ENCODE measurements at places on chromosomes 1 and 21.

DNA sequence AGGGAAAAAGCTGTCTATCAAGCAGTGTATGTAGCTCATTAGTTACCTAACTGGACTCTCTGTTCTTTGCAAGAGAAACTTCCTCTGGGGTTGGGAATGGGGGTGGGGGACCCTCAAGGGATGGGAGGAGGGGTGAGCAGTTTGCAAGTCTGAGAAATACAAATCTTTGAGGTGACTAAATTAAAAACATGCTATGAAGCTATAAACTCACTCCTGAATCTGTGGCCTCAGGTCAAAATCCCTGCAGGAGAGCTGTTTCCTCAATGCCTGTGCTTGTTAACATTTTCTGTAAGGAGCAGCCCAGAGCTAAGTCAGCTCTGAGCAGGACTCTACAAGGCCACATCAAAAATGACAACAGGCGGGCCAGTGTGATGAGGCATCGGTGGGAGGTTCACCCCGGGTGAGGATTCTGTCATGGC lies 32.8 kb upstream of the PTPRC start:
- DNase-seq = no peak

DNA sequence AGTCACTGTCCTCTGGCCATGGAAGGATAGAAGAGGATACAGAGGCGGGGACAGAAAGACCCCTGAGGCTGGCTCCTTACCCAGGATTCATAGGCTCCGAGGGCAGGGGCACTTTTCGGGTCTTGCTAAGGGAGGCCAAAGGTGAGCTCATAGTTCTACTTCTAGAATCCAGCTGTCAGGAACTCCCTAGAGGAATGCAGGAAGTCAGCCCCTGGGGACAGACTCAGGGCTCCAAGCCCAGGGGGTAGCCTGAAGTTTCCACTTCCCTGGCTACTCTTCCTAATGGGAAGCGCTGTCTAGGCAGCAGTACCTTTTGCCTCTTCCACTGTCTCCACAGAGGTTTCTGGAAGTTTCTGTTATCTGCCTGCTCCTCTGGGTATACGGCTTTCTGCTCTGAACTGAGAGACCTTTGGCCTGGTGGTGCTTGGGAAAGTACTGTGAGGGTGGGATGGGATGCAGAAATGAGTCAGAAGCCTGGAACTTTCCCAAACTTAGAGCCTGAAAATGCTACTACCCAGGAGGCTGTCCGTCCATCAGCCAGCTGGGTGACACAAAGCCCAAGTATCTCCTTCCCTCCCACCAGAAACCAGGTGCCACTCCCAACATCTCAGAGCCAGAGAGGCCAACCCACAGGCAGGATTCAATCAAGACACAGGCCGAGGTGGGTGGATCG lies 3.6 kb downstream of the UBXN11 start:
- peak; percentile 19 for DNase-seq

- DNase-seq = no peak
Measured at GRCh38 chr1:182811975-182812722, 22.6 kb downstream of the NPL start.

DNA sequence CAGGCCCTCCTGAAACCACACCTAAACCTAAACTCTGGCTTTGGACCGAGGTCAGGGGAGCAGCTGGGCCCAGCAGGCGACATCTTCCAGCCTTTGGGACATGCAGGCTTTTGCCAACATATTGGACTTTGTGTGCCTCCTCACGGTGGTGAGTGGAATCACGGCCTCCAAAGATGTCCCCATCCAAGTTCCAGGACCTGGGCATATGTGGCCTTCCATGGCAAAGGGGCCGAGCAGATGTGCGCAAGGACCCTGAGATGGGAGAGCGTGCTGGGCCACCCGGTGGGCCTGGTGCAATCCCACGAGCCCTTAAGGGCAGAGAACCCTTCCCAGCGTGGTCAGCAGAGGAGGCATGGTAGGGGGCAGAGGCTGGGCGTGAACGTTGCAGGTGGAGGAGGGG lies 160.8 kb upstream of the C1orf174 start:
- DNase-seq = no peak

DNA sequence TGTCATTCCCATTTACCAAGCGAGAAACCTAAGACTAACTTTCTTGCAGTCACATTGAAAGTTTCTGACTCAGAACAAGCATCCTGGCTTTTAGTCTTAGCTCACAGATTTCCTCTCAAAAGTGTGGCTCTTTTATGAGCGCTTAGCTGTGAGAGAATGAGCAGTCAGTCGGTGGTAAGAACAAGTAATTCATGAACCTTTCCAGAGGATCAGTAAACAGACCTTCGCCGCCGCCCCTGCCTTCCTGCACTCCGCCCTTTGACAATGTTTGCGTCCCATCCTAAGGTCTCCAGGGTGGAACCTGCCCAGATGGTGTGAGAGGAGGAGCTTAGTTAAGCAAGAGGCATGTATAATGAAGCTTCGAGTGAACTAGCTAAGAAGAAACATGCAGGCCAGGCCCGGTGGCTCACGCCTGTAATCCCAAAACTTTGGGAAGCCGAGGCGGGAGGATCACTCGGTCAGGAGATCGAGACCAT lies 142.4 kb downstream of the GLUL start:
- DNase-seq = peak; percentile 93

DNA sequence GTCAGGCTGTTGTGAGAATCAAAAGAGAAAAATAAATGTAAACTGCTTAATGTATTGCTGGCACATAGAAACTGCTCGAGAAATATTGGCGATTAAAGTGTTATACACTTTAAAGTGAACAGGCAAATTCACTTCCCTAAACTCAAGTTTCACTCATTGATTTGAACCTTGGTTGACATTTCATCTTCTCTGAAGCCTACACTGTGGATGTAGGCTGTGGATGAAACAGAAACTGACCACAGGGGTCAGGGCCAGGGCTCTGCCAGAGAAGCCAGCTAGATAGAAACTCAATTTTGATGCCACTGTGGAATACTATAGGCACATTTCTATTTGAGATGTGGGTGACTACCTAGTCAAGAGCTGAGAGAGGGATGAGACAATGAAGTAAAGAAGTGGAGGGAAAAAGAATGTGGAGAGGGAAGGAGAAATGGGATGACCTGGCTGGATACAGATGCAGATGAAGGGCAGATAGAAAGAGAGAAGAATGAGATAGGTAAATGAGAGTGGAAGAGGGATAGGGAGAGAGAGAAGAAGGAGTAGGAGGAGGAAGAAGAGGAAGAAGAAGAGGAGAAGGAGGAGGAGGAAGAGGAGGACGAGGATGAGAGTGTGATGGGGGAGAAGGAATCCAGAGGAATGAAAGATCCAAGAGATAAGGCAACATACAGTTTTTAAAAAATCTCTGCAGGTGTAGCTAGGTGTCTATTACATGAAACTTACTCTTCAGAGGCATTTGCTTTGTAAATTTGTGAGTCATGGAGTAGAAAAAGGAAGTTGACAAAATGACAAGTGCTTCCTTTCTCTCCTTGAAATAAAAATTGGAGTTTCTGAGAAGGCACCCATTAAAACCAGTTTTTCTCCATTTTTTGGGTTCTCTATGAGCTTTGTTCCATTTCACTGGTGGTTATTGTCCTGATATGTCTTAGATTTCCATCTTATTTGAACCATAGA lies 17.4 kb upstream of the CD1D start:
- no peak for DNase-seq

All from HT-29 (cell line).